ENCODE measurements at places on chromosomes 13 and 19.

GRCh38 chr19:54114340-54115108 lies 933 bp downstream of the TFPT start:
- no peak for DNase-seq

DNA sequence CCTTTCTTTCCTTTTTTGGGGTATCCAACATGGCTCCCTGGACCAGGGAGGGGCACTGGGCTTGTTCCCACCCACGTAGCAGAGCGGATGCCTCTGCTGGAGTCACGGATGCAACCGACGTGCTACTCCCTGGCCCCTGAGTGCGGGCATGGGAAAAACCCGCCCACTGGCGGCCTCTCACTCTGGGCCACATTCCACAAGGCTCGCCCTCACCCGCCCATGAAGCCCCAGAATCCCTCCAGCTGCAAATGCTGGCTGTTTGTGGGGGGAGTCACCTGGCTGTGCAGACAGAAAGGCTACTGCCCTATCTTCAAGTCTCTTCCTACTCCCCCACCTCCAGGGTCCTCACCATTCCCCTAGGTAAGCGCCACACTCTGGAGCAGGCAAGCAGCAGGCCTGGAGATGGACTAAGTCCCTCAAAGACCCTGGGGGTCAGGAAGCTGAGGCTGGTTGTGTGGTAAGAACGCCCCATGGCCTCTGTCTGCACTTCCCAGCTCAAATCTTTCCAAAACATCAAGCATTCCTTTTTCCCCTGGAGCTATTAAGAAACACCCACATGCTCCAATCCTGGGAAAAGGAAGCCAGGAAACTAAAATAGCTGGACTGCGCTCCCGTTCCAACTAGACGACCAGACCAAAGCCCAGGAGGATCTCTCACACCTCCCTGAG lies 17.9 kb upstream of the EPHX3 start:
- peak; percentile 81 for DNase-seq

GRCh38 chr13:102915393-102915930 lies 69.6 kb downstream of the ERCC5 start:
- no peak for DNase-seq

- DNase-seq, result no peak
Observed at GRCh38 chr19:38145623-38146022, 78.4 kb downstream of the DPF1 start.

DNA sequence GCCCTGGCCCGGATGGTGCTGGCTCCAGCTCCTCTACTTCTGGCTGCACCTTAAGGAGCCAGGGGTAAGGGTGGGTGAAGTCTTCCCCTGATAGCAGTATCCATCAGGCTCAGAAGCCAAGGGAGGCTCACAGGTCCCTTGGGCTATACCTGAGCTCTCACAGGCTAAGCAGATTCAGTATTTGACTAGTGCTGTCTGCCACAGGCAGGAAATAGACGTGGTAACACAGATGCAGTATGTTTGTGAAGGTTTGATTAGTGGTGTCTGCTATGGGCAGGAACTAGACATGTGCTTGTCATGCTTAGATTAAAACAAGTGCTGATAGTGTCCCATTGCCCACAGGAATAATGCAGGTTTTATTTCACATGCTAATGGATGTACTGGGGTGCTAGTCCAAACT lies 4.0 kb downstream of the SYT5 start:
- DNase-seq, result no peak

GRCh38 chr19:1451916-1452801 lies 2.2 kb downstream of the APC2 start:
- DNase-seq, result no peak

DNA sequence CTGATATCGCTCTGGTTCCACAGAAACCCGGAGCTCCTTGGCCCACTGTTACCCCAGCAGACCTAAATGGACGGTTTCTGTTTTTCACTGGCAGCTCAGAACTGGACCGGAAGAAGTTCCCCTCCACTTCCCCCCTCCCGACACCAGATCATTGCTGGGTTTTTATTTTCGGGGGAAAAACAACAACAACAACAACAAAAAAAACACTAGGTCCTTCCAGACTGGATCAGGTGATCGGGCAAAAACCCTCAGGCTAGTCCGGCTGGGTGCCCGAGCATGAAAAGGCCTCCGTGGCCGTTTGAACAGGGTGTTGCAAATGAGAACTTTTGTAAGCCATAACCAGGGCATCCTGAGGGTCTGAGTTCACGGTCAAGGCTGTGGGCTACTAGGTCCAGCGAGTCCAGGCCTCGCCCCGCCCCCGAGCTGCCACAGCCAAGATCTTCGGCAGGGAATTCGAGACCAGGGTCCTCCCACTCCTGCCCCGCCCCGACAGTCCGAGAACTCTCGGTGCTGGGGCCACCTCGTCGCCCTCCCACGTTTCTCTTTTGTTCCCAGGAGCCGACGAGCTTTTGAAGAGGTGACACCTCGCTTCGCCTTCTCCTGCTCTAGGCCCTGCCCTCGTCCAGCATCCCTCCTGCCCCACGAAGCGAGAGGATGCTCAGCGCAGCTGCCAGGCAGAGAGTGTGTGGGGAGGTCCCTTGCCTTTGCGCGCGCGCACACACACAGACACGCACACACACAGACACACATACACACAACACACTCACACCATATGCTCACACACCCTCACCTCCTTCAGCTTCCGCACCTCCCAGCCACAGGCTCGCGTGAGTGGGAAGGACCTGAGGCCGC lies 8.8 kb downstream of the ZIC2 start:
- no peak for DNase-seq

DNA sequence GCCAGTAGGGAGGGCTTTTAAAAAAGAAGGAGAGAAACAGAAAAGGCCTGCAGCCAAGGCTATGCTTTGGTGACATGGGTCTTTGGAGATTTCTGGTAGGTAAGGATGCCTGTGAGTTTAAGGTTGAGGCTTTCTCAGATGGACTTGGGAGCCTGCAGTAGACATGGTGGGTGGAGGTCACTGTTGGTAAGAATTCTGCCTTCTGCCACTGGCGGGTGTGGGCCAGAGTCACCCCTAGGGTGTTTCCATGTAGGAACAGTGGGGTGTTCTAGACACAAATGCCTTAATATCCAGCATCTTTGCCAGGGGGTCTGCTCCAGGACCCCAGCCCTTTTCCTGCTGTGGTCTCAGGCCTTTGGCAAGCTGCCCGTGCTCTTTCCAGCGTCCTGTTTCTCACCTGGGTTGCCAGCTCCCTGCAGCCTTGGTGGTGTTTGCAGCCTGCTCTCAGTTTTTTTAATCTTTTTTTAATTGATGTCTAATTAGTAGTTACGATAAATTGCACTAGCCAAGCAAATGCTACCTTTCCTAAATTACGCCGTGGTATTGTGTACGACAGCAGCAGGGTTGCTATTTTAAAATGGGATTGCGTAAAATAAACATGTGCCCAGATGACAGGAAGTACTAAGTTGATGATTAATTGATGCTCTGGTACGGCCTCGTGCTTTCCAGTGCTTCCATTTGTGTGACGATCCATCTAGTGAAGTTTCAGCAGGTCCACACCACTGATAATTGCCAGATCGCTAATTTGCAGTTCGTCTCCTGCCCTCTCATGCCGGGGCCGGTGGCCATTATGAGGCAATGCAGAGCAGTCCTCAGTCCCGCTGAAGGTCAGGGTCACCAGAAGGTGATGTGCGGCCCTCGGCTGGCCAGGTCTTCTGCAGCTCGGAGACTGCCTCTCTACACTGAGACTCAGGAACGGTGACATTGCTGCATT lies 35.3 kb upstream of the NPAS1 start:
- no peak for DNase-seq
